ENCODE measurements at places on chromosomes 16 and 17.

GRCh38 chr17:61175298-61176142, 224.1 kb upstream of the TBX2 start:
- DNase-seq = no peak

GRCh38 chr16:81517629-81518438, 73.2 kb downstream of the CMIP start:
- DNase-seq = no peak

GRCh38 chr17:39097150-39097519, 54.3 kb downstream of the PLXDC1 start:
- DNase-seq = no peak

DNA sequence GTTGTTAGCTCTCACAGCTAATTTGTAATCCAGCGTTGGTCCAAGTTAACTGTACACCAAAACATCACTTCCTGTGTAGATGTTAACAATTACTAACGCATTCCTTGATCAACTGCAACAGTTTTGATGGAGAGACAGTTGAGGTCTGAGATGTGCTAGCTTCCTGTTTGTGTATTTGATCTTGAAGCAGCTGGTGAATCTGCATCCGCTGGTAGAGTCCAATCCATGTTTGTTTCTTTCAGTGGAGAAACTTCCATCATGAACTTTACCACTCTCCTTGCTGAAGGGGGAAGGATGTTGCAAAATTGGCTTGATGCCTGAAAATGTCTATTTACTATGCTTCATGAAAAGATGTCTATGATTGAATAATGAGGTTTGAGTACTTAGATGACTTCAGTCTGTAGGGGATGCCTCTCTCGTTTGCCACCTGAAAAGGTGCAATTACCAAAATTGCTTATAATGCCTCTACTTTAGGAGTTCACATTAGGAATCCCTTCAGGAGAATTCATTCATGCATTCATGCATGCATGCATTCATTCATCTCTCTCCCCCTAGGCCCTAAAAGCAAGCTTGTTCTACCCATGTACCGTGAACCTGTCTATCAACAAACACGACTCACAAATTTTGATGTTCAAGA, 39.6 kb upstream of the ZKSCAN2 start:
- DNase-seq = no peak

- DNase-seq = no peak
These were observed 163.5 kb upstream of the CDH11 start for GRCh38 chr16:65285128-65286048.

- DNase-seq = no peak
These were observed 2.1 kb downstream of the VAT1 start for GRCh38 chr17:43020030-43020621.

GRCh38 chr17:17626151-17626805, 34.8 kb upstream of the PEMT start:
- no peak for DNase-seq

DNA sequence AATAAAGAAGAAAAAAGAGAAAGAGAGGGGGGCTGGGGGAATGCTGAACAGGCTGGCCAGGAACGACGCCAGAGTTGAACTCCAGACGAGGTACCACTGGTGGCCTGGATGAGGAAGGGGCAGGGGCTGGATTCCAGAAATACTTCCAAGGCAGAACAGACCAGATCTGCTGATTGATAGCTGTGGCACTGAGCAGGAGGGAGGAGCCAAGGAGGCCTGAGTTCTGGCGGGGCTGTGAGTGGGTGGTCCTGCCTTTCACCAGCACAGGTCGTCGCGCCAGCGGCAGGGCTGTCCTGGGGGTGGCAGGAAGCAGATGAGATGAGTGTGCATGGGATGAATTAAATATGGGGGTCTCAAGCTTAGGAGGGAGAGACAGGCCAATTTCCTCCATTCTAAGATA, 5.5 kb downstream of the CCDC42 start:
- no peak for DNase-seq

DNA sequence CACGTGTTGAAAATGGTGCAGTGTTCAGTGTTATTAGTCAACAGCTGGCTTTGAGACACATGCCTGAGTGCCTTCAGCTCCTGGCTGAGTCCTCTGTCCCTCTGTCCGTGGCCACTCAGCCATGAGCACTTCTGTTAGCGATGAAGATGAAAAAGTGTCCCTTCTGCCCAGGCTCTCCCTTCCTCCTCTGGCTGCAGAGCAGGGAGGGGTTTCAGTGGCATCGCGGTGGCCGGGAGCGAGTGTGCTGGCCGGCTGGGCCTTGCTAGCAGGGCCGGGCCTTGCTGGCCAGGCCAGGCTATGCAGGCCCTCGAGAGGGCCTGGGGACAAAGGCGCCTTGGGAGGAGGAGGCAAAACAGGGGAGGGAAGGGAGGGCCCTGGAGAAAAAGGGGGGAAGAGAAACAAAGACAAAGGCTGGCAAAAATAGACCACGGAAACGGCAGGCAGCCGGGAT, 47.7 kb downstream of the CMIP start:
- no peak for DNase-seq

DNA sequence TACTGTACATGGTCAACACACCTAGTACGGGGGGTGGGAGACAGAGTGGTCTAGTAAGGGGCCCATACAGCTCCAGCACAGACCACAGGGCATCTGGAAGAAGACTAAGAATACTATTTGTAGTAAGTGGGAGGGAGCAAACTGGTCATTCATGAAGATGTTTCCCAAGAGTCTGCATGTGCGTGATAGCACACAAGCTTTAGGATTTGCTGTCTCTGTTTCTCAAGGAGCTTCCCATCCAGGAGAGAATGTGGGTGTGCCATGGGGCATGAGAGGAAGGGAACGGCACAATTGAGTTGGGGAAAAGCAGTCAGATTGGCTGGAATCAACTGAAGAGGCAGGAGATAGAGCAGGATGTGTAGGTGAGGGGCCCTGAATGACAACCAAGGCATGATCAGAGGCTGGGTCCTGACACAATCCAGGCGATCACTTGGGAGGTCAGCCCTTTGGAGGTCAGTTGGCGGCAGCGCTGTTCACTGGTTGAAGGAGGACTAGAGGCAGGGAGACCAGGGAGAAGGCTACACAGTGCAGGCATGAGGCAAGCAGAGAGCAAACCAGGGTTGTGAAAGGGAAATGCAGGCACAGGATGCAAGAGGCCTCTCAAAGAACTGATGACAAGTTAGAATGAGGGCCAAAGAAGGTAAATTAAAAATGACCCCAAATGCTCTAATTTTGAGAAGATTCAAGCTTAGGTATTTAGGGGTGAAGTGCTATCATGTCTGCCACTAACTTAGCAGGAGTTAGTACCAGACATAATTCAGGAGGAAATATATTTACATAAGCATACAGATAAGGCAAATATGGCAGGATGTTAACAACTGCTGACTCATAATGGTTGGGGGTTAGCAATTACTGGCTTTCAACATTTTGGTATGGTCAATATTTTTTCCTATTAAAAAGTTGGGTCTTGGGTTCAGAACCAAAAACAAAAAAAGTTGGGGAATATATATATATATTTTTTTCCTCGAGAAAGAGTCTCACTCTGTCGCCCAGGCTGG, 10.3 kb downstream of the UBE2O start:
- no peak for DNase-seq

GRCh38 chr17:58335779-58336455, 7.3 kb upstream of the TSPOAP1 start:
- DNase-seq = peak; percentile 68

GRCh38 chr16:2874912-2875362, 8.1 kb upstream of the FLYWCH2 start:
- peak; percentile 59 for DNase-seq

GRCh38 chr17:15507896-15508295, 40.5 kb upstream of the CDRT4 start:
- DNase-seq = no peak

GRCh38 chr17:37494401-37494831, 4.7 kb downstream of the DUSP14 start:
- DNase-seq = no peak

DNA sequence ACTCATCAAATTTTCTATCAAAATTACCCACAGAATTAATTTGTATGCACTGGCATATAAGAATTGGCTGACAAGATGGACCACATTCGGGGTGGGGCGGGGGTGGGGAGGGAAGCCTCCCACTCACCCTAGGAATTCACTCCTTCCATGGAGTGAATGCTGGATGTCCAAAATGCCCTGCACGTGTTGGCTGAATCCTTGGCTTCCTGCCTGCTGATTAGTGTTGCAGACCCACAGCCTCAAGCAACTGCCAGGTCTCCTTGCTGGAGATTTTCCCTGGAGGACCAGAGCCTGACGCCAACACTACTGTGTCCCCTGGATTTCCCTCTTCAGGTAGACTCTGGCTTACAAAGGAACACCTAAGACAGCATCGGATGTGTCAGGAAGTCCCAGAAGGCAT, 575.7 kb upstream of the CDH11 start:
- no peak for DNase-seq

GRCh38 chr17:75839942-75840798, 4.0 kb downstream of the UNC13D start:
- DNase-seq = no peak

DNA sequence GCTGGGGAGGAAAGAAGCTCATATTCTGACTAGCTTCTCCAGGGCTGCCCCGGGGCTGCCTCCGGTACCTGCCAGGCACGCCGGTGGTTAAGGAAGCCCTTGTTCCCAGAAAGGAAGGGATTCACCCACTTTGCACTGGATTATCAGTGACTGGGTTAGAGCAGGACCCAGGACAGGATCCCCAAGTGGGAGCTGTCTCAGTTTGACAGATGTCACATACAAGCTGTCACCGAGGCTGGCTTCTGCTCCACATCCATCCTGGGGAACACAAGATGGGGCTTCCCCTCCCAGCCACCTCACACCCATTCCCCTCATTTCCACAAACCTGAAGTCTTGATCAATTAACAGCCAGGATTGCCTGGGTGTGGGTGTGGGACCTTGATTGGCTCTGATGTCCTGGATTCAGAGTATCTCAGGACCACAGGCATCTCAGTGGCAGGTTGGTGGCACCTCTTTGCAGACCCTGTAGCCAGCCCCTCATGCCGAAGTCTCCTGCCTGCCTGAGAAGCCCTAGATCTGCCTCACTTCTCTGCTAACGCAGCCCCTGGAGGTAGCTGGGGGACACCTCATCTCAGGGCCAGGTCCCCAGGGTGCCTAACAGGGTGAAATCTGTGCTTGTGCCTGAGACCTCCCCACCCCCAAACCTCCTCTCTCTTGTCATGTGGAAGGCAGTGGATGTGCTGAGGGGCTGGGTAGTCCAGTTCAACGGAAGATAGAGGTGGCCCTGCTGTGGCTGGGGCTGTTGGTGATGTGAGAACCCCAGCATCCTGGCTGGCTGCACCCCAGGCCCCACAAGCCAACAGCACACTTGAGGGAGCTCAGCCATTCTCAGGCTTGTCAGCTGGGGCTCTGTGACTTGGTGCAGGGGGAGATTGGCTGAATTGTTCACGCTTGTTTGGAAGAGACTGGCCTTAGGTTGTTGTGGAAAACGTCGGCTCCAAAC, 1.4 kb downstream of the CACNG5 start:
- no peak for DNase-seq

GRCh38 chr17:6948562-6948961, 47.3 kb upstream of the ALOX12 start:
- DNase-seq = no peak

DNA sequence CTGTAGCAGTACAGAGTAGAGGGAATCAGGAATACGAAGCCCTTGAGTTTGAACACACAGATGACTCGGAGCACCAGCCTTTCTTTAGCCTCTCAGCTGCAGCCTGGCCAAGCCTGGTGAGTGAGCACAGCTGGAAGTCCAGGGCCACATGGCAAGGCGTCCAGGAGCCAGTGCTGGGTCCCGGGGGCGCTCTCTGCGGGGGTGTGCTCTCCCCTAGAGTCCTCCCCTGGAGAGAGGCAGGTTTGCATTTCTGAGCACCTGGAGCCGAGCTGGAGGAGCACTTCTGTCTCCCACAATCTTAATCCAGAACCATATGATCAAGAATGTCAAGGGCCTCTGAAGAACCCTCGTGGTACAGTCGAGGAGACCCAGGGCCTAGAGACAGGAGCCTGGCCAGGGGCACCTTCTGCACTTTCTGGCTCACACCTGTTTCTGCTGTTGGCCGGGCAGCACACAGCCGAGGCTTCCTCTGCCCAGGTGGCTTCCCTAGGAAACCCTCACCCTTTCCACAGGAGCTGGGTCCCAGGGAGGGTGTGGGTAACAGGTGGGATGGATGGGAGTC, 78.3 kb downstream of the PLD6 start:
- DNase-seq = no peak

DNA sequence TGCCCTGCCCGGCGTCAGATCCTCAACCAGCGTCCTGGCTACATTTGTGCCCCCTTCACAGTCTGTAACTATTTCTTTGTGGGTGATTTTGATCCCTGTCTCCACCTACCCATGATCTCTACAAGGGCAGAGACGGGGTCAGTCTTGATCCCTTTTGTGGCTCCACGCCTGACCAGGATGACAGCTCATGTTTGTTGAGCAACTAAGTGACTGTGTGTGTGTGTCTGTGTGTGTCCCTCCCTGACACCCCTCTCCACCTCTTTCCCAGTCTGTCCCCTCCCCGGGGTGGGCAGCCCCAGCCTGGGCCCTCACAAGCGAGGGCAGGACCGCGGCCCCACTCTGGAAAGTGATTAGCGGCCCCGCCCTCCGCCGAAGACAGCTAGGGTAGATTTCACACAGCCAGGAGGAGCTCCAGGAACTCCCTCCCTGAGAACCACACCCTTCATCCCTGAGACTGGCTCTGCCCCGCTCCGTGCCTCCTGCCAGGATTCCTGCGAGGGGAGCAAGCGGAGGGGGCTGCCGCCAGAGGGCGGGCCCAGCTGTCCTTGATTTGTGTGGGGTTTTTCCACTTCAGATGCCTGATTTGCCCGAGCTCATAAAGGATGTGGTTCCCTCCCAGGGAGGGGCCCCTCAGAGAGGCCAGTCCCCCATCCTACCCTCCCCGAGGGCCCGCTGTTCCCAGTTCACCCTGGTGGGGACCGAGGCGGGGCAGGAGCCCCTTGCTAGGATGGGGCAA, 5.3 kb upstream of the HS3ST6 start:
- no peak for DNase-seq

- DNase-seq = no peak
These were observed 5.7 kb upstream of the SDR42E1 start for GRCh38 chr16:82016964-82017363.

- DNase-seq = no peak
These were observed 2.5 kb downstream of the CIAPIN1 start for GRCh38 chr16:57444711-57445110.

DNA sequence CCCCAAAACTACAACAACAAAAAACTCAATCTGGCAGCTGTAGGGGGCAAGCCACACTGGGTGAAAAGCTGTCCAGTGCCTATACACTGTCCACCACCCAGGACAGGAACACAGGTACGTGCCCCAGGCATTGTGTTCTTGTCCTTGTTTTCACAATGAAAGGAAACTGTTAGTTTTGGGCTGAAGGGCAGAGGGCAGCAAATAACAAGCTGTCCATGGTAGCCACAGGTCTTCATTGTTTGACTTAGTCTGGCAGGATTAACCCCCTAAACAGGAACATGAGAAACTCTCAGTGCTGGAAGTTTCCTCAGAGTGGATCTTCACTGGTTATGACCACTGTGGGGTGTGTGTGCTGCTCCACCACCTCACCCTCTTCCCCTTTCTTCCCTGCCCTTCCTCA, 224.6 kb upstream of the N4BP1 start:
- DNase-seq = no peak

GRCh38 chr17:28042721-28043291, 329 bp downstream of the NLK start:
- DNase-seq = no peak

Data from stimulated activated CD4-positive, alpha-beta T cell treated with anti-CD3 and anti-CD28 coated beads, Interleukin-4, amount 100 ng/mL, for 48 hours (primary cell).